Posterior vena cava (tissue), 2 donors: ENCODE measurements at places on chromosomes 16 and 17. TPM values are rescaled to one million over a fixed set of nuclear protein-coding genes. Genes with fewer than 3 reads are reported as not detected.

GRCh38 chr17:39238311-39238972, 12.7 kb upstream of the STAC2 start:
- peak; percentile 80 for DNase-seq

TPSB2 gene
- 24.3 TPM for total RNA-seq

- no peak for DNase-seq
These were observed 46.6 kb downstream of the PIK3R5 start for GRCh38 chr17:8918807-8919465.

- peak; percentile 14 for DNase-seq
These were observed 212.8 kb downstream of the MSI2 start for GRCh38 chr17:57468932-57469775.

DNA sequence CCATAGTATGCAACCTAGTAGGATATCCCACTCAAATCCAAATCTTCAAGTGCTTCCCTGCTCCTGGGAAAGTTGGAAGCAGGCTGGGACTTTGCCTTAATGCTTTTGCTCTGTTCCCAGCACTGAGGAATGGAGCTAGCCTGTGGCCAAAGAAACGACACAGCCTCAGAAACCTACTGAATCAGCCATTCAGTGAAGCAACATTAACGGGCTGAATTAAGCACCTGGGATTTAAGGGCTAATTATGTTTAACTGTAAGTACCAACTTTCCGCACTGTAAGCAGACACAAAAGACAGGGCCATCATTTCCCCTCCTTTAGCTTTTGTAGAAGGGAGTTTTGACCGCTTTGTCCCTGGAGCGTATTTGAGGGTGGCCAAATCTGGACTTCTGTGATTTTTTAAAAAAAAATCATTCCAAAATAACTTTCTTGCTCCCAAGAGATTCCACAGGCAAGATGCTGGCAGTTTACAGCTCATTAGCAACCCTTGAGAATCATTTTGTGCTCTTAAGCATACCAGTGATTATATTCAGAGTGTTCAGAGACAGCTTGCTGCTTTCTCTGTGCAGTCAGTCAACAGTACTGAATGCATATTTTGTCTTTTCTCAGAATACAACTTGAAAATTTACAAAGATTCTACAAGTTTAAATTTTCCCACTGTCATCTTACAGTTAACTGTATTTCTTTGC, 17.6 kb upstream of the NOL11 start:
- DNase-seq = no peak

CCDC154 gene
- 0.76 TPM for total RNA-seq

DNA sequence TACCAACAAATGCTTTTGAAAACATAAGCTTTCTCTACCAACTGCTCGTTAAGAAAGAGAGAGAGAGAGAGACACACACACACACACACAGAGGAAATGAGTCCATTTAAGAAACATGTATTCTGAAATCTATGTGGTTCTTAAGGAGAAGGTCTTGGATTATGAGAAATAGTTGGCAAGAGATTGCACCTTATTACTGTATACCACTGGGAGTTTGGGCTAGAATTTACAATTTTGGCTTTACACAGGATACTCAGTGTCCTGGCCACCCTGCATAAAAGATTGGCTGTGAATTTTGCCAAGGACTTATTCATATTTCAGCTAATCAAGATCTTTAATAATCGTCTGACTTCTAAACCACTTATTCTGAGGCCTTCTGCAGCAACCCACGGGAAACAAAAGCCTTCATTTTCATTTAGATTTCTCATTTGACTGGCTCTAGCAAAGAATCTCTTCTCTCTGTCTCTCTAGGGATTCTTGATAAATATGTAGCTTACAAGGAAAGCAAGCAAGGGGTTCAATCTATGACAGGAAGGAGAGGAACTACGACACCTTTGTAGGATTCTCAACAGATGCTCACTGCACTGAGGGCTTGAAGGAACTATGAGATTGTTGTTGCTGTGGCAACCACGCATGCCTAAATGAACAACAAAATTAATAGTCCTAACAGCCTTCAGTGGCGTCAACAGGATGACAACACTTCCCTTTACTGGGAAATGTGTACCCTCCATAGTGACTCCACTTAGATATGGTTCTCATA, 75.3 kb upstream of the GNAO1 start:
- DNase-seq = no peak

UMOD gene
- not detected for total RNA-seq

- DNase-seq = peak; percentile 2
These were observed 59.9 kb upstream of the ATF7IP2 start for GRCh38 chr16:10325783-10326543.

GRCh38 chr16:82203198-82203597, 33.2 kb upstream of the MPHOSPH6 start:
- no peak for DNase-seq

DNA sequence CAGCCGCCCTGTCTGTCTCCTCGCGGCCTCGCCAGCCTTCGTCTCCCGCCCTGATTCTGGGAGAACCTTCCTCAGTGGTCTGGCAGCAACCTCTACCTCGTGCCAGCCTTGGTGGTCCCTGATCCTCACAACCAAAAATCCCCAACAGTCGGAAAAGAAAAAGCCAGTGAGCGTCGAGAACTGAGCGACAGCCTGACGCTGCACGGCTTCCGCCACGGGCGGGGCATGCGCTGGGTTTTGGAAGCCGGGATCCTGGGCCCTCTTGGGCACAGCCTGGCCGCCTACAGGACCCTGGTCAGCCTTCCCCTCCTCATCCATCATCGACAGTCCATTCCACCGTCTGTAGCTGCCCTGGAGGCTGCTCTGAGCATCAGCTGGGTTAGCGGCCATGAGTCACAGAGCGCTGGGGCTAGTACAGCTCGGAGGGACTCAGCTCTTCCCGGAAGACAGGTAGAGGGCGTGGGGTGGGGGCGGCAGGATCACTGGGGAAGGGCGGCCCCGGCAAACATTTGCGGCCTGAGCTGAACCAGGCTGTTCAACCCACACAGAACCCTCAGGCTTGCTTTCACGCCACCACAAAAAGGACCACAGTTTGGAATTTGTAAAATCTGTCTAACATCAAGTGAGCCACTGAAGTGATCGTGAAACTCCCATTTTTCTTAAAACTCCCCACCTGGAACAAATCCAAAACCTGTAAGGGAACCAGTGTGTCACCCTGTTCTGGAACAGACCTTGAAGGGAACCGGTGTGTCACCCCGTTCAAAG, 55.4 kb upstream of the DOC2B start:
- peak; percentile 62 for DNase-seq

BICDL2 gene
- total RNA-seq = 0.10 TPM

CPHXL2 gene
- not detected for total RNA-seq

DNA sequence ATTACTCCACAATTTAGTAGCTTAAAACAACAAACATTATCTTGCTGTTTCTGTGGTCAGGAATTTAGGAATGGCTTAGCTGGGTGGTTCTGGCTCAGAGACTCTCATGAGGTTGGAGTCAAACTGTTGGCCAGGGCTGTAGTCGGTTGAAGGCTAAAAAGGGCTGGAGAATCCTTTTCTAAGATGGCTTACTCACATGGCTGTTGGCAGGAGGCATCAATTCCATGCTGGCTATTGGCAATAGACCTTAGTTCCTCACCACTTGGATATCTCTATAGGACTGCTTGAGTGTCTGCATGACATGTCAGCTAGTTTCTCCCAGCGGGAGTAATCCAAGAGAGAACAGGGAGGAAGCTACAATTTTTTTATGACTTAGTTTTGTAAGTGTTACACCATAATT, 6.6 kb upstream of the EFCAB13 start:
- peak; percentile 87 for DNase-seq
